Osteoblast (primary cell): ENCODE measurements at places on chromosomes 16 and 17. TPM values are rescaled to one million over a fixed set of nuclear protein-coding genes. Genes with fewer than 3 reads are reported as not detected.

The MT1F gene
- 2.1 and 3.3 TPM in 2 replicates for total RNA-seq

The ENPP7 gene
- not detected in 2 replicates for total RNA-seq

The ACSM2A gene
- total RNA-seq: not detected in 2 replicates

The GGT6 gene
- total RNA-seq: not detected in 2 replicates

The ZNF469 gene
- 5.3 and 8.3 TPM in 2 replicates for total RNA-seq

The LPO gene
- total RNA-seq: under 0.01 TPM in 1 of 2 replicates, not detected in the other

The DNASE1L2 gene
- total RNA-seq: 0.72 and 0.88 TPM in 2 replicates

The FKBP10 gene
- 387 and 396 TPM in 2 replicates for total RNA-seq

The FAM171A2 gene
- total RNA-seq: 3.5 and 4.3 TPM in 2 replicates

The NPB gene
- under 0.01 TPM in 1 of 2 replicates, not detected in the other for total RNA-seq

The ZNF200 gene
- total RNA-seq: 11.5 and 11.6 TPM in 2 replicates

The SCN4A gene
- total RNA-seq: under 0.01 TPM in 1 of 2 replicates, not detected in the other

The NPIPB2 gene
- 1.8 and 4.7 TPM in 2 replicates for total RNA-seq

- no peaks in the 10 kb centered on the region for H3K36me3 ChIP-seq
- no peak for DNase-seq
- no peaks in the 10 kb centered on the region for H3K27me3 ChIP-seq
- no peak overlapping the region for H3K27ac ChIP-seq
Measured at GRCh38 chr16:12245921-12246720, 269.6 kb downstream of the SNX29 start.

DNA sequence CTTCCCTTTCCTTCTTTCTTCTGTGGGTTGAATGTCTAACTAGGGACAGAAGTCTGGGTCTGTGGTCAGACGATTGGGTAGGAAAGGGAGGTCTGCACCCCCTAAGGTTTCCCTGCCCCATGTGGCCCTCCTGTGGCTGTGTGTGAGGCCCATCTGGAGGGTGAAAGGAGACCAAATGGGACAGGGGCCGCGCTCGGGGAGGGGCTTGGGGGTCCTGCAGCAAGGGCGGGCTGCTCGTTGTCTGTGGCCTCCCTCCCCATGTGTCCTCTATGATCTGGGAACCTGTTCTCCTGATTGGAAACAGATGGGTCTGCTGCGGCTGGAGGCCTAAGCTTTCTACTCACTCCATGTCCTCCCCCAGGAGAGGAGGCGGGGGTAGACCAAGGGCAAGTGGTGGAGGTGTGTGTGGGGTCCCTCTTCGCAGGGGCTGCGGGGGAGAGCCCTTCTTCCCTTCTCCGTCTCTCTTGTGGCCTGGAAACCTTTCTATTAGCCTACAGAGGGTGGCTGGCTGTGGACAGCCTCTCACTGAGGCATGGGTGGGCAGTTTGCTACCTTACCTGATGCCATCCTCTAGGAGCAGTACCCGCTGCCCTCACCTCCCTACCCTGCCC, 18.6 kb downstream of the IGFBP4 start:
- peak overlapping the region; percentile 24 for H3K27ac ChIP-seq
- H3K4me3 ChIP-seq: no peak overlapping the region
- peaks cover 22% of the 10 kb centered on the region for H3K4me1 ChIP-seq

GRCh38 chr17:1643999-1644492, 1.5 kb downstream of the SCARF1 start:
- H3K36me3 ChIP-seq: no peaks in the 10 kb centered on the region
- H3K27ac ChIP-seq: peak overlapping the region; percentile 58
- H3K4me3 ChIP-seq: peak overlapping the region; percentile 68
- DNase-seq: peak; percentile 91

DNA sequence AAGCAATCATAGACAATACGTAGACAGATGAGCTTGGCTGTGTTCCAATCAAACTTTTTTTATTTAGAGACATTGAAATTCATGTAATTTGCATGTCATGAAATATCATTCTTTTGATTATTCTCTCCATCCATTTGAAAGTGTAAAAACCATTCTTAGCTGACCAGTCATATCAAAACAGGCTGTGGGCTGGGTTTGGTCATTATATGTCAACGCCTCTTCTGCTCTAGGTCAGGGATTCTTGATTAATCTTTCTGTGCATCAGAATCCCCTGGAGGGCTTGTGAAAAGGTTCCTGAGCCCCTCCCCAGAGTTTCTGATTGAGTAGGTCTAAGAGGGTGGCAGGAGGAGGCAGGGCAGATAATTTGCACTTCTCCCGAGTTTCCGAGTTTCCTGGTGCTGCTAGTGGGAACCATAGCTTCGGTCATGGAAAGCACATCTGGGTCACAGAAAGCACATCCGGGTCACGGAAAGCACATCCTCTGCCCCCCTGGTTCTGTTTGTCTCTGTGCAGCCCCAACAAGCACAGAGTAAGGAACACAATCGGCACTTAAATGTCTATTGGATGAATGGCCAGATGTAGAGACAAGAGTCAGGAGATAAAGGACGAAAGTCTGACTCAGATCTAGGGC, 16.4 kb downstream of the PIMREG start:
- no peak overlapping the region for H3K4me3 ChIP-seq
- no peak overlapping the region for H3K27ac ChIP-seq
- no peaks in the 10 kb centered on the region for H3K27me3 ChIP-seq
- peaks cover 10% of the 10 kb centered on the region for H3K4me1 ChIP-seq
- H3K36me3 ChIP-seq: no peaks in the 10 kb centered on the region

DNA sequence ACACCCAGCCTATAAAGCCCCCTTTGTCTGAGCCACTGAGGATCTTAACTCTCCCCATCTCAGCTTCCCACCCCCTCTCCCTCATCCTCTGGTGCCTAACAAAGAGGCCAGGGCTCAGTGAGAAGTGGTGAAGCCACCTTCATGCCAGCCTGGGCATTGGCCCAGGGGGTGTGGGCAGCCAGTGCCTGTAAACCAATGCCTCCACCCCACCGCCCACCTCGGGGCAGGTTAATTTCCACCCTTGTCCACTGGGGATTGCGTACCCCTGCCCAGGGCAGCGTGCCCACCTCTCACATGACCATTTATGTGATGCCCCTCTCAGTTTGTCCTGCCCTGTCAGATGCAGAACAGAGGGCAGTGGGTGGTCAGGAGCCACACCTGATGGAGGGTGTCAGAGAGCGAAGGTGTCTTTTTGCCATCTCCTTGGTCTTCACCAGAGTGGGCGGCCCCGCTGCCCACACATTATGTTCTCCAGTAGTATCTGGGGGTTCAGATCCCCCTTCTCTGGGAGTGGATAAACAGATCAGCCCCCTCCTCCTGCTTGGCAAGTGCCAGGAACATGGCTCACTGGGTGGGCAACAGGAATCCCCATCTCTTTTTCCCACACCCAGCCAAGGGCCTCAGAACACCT, 10.1 kb upstream of the ARHGAP23 start:
- H3K4me3 ChIP-seq: no peak overlapping the region
- H3K36me3 ChIP-seq: no peaks in the 10 kb centered on the region
- H3K4me1 ChIP-seq: peaks cover 24% of the 10 kb centered on the region
- peak; percentile 86 for DNase-seq
- H3K27ac ChIP-seq: no peak overlapping the region

DNA sequence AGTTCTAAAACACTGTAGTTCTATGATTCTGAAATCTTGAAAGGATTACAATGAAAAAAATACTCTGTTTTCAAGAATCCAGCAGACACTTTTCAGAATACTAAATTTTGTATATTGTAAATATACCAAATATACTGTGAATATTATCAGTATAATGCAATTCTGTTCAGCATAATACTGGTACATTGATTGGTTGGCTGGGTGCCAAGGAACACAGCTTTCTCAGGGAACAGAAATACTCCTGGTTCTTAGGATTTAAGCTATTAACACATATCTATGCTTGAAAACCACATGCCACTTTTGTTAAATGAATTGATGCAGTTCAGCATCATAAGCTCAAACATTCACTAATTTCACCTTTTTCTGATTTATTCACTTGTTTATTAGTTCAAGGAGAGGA, 2.5 kb upstream of the GINS3 start:
- peaks cover 7% of the 10 kb centered on the region for H3K4me1 ChIP-seq
- no peak for DNase-seq
- no peaks in the 10 kb centered on the region for H3K36me3 ChIP-seq
- H3K27me3 ChIP-seq: peaks cover 13% of the 10 kb centered on the region
- H3K27ac ChIP-seq: no peak overlapping the region
- no peak overlapping the region for H3K4me3 ChIP-seq

GRCh38 chr16:57128771-57129389, 36.5 kb downstream of the CPNE2 start:
- no peaks in the 10 kb centered on the region for H3K4me1 ChIP-seq
- H3K4me3 ChIP-seq: no peak overlapping the region
- peak; percentile 36 for DNase-seq
- no peaks in the 10 kb centered on the region for H3K36me3 ChIP-seq
- no peaks in the 10 kb centered on the region for H3K27me3 ChIP-seq
- H3K27ac ChIP-seq: no peak overlapping the region

- H3K4me1 ChIP-seq: no peaks in the 10 kb centered on the region
- DNase-seq: no peak
- H3K27ac ChIP-seq: no peak overlapping the region
Measured at GRCh38 chr16:84670063-84670462, 21.8 kb downstream of the KLHL36 start.

- H3K27ac ChIP-seq: peak overlapping the region; percentile 82
- H3K4me1 ChIP-seq: peaks cover 78% of the 10 kb centered on the region
- DNase-seq: peak; percentile 79
- H3K27me3 ChIP-seq: no peaks in the 10 kb centered on the region
Measured at GRCh38 chr17:40453881-40454612, 10.8 kb downstream of the IGFBP4 start.

GRCh38 chr17:29640413-29640812, 17.7 kb upstream of the CORO6 start:
- H3K4me3 ChIP-seq: no peak overlapping the region
- no peaks in the 10 kb centered on the region for H3K36me3 ChIP-seq
- no peak for DNase-seq
- peak overlapping the region; percentile 25 for H3K27ac ChIP-seq
- peaks cover 27% of the 10 kb centered on the region for H3K4me1 ChIP-seq

- peak; percentile 94 for DNase-seq
- H3K4me1 ChIP-seq: peaks cover 15% of the 10 kb centered on the region
- no peaks in the 10 kb centered on the region for H3K27me3 ChIP-seq
- no peak overlapping the region for H3K27ac ChIP-seq
Measured at GRCh38 chr16:88856122-88856827, 472 bp downstream of the GALNS start.

DNA sequence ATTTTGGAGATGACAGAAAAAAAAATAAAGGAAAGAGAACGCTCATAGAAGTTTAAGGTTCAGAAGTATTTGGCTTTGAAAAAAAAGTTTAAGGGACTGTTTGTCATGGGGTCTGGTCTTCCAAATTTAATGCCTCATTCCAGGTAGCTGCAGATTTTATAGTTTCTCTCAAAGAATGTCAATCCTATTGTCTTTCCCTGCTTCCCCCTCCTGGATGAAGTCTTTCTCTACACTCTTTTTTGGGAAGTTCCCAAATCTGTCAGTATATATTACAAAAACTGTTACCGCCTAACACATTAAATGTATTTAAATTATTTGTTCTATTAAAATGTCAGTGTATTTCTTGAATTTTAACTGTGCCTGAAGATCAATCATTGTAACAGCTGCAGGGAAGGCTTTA, 457.5 kb downstream of the MAF start:
- peak; percentile 50 for DNase-seq
- no peaks in the 10 kb centered on the region for H3K27me3 ChIP-seq
- H3K36me3 ChIP-seq: no peaks in the 10 kb centered on the region
- no peaks in the 10 kb centered on the region for H3K4me1 ChIP-seq

- DNase-seq: peak; percentile 97
- H3K4me1 ChIP-seq: peaks cover 51% of the 10 kb centered on the region
Measured at GRCh38 chr17:17032131-17032692, 10.0 kb upstream of the MPRIP start.

GRCh38 chr17:6571452-6571781, 15.1 kb upstream of the PITPNM3 start:
- no peak for DNase-seq
- no peaks in the 10 kb centered on the region for H3K36me3 ChIP-seq
- H3K4me3 ChIP-seq: no peak overlapping the region
- H3K27ac ChIP-seq: no peak overlapping the region
- H3K4me1 ChIP-seq: peaks cover 36% of the 10 kb centered on the region

DNA sequence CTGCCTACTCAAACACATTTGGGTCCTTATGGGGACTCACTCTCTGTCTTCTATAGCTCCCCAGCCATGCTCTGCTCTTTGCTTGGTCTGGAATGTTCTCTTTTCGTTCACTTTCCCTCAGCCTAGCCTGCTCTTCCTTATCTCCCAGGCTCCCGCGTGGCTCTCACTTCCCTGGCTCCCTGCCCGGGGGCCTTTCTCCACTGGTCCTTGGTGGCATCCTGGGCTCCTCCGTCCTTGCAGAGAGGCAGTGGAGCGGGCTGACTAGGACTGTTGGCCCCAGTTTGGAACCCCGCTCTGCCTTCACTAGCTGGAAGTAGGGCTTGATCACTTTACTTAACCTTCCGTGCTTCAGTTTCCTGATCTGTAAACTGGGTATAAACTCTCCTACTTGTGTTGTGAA, 31.2 kb downstream of the SHISA6 start:
- no peak overlapping the region for H3K4me3 ChIP-seq
- H3K4me1 ChIP-seq: no peaks in the 10 kb centered on the region
- H3K36me3 ChIP-seq: no peaks in the 10 kb centered on the region
- DNase-seq: no peak
- H3K27me3 ChIP-seq: no peaks in the 10 kb centered on the region

- H3K36me3 ChIP-seq: no peaks in the 10 kb centered on the region
- H3K4me1 ChIP-seq: peaks cover 18% of the 10 kb centered on the region
- peak overlapping the region; percentile 42 for H3K4me3 ChIP-seq
- peak; percentile 96 for DNase-seq
- peak overlapping the region; percentile 53 for H3K27ac ChIP-seq
Measured at GRCh38 chr16:2835638-2836493, 5.8 kb downstream of the ZG16B start.

DNA sequence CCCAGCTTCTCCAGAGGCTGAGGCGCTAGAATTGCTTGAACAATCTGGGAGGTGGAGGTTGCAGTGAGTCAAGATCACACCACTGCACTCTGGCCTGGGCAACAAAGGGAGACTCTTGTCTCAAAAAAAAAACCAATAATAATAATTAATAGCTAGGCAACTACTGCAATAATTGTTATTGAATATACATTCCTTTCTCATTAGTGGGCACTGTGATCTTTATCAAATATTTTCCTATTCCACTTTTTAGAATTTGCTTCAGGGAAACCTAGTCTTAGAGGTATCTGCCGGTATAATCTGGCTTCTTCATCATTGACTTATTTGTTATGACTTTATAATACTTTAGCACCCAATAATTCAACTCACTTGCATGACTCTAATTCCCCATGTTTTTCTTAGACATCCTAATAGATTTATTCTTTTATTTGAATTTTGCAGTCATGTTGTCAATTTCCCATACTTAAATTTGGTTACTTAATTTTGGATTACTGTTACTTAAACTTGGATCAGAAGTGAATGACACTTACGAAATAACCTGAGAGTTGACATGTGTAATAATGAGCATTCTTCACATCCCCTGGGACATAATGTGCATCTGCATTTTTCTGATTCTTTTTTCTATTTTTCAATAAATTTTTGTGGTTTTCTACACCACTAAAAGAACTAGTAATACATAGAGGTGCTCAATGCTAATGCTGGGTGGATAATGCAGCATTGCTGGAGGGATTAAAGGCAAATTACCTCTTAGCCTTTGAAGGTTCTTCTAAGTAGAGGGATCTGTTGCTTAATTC, 25.0 kb upstream of the KCNJ16 start:
- no peaks in the 10 kb centered on the region for H3K27me3 ChIP-seq
- H3K4me3 ChIP-seq: no peak overlapping the region
- no peak overlapping the region for H3K27ac ChIP-seq
- no peaks in the 10 kb centered on the region for H3K4me1 ChIP-seq

GRCh38 chr17:38674014-38674748, 576 bp downstream of the EPOP start:
- peaks cover 50% of the 10 kb centered on the region for H3K27me3 ChIP-seq
- H3K27ac ChIP-seq: no peak overlapping the region
- H3K36me3 ChIP-seq: no peaks in the 10 kb centered on the region
- DNase-seq: peak; percentile 78
- peak overlapping the region; percentile 66 for H3K4me3 ChIP-seq
- H3K4me1 ChIP-seq: peaks cover 8% of the 10 kb centered on the region
